ENCODE measurements at places on chromosomes 12 and 14.

- no peaks in the 10 kb centered on the region for H3K36me3 ChIP-seq
- DNase-seq: no peak
- no peaks in the 10 kb centered on the region for H3K4me1 ChIP-seq
- no peak overlapping the region for H3K4me3 ChIP-seq
- H3K27me3 ChIP-seq: no peaks in the 10 kb centered on the region
Measured at GRCh38 chr12:103877288-103877687, 36.3 kb upstream of the NT5DC3 start.

GRCh38 chr14:76193696-76194095 lies 42.0 kb downstream of the GPATCH2L start:
- H3K4me3 ChIP-seq: no peak overlapping the region
- no peak for DNase-seq
- peaks cover 5% of the 10 kb centered on the region for H3K4me1 ChIP-seq
- H3K27ac ChIP-seq: no peak overlapping the region

DNA sequence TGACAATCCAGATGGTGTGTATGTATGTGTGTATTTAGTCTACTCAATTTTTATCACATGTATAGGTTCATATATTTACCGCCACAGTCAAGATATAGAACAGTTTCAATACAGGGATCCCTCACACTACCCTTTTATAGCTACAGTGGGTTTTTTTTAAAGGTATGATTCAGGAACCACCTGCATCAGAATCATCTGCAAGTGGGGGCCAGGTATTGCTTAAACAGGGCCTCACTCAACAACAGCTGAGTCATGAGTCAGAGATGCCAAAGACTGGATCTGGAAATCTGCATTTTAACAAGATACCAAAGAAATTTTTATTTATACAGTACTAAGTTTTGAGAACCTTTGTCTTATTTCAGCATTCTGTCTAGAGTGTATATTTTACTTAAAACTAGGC lies 117.6 kb downstream of the SLC35F4 start:
- H3K36me3 ChIP-seq: no peaks in the 10 kb centered on the region
- no peak for DNase-seq
- no peak overlapping the region for H3K27ac ChIP-seq

- H3K36me3 ChIP-seq: no peaks in the 10 kb centered on the region
- H3K27me3 ChIP-seq: peaks cover 73% of the 10 kb centered on the region
- DNase-seq: no peak
- no peak overlapping the region for H3K27ac ChIP-seq
- no peak overlapping the region for H3K4me3 ChIP-seq
- H3K4me1 ChIP-seq: no peaks in the 10 kb centered on the region
Measured at GRCh38 chr12:93198086-93198485, 179.6 kb upstream of the NUDT4 start.

DNA sequence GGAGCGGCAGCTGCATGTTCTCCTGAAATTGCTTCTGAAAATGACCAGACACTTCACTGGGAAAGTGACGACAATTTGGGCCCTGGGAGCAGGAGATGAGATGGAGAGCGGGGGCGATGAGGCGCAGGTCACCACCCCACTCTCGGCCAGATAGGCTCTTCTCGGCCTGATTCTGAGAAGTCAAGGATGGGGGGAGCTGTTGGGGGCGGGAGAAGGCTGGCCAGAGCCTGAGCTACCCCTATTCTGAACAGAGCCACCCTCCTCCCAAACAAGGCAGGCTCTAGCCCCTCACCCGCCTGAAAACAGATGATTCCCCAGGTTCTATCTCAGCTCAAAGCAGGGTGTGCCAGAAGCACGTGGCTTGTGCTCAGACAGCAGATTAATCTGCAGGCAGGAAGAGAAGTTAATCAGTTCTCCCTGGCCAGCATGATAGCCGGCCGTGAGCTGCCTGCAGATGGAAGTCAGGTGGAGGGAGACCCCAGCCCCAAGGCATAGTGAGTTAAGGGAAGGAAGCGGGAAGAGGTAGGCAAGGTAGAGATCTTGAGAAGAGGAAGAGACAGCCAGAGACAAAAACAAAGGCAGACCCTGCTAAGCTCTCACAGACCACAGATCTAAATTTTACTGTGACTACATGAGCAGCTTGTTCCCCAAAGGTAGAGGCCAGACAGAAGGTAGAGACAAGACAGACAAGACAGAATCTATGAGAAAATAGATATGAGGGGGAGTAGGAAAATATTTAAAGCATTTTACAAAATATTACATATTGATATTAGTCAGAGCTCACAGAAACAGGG lies 10.9 kb upstream of the TAC3 start:
- H3K27ac ChIP-seq: peak overlapping the region; percentile 80
- no peaks in the 10 kb centered on the region for H3K27me3 ChIP-seq
- H3K4me1 ChIP-seq: peaks cover 27% of the 10 kb centered on the region
- no peak overlapping the region for H3K4me3 ChIP-seq
- peaks cover 3% of the 10 kb centered on the region for H3K36me3 ChIP-seq

DNA sequence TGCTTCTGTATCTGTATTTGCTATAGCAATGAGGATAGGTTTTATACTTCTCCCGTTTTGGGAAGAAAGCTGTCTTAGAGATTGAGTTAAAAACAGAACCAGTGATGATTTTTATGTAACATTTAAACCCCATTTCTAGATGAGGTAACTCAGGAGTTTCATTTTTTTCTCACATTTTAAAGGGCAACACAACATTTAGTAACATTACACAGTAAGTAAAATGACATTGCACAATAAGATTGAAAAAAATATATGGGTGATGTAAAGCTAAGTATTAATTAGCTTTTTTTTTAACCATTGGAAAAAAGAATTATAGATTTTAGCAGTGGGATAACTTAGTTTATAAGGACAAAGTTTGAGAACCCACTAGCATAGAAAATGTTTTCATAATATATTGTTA lies 25.2 kb upstream of the SCFD1 start:
- no peaks in the 10 kb centered on the region for H3K4me1 ChIP-seq
- no peaks in the 10 kb centered on the region for H3K27me3 ChIP-seq
- DNase-seq: no peak
- no peak overlapping the region for H3K27ac ChIP-seq
- H3K4me3 ChIP-seq: no peak overlapping the region

- H3K4me3 ChIP-seq: no peak overlapping the region
- peaks cover 44% of the 10 kb centered on the region for H3K27me3 ChIP-seq
Measured at GRCh38 chr14:67420102-67420739, 8.3 kb upstream of the PLEK2 start.

DNA sequence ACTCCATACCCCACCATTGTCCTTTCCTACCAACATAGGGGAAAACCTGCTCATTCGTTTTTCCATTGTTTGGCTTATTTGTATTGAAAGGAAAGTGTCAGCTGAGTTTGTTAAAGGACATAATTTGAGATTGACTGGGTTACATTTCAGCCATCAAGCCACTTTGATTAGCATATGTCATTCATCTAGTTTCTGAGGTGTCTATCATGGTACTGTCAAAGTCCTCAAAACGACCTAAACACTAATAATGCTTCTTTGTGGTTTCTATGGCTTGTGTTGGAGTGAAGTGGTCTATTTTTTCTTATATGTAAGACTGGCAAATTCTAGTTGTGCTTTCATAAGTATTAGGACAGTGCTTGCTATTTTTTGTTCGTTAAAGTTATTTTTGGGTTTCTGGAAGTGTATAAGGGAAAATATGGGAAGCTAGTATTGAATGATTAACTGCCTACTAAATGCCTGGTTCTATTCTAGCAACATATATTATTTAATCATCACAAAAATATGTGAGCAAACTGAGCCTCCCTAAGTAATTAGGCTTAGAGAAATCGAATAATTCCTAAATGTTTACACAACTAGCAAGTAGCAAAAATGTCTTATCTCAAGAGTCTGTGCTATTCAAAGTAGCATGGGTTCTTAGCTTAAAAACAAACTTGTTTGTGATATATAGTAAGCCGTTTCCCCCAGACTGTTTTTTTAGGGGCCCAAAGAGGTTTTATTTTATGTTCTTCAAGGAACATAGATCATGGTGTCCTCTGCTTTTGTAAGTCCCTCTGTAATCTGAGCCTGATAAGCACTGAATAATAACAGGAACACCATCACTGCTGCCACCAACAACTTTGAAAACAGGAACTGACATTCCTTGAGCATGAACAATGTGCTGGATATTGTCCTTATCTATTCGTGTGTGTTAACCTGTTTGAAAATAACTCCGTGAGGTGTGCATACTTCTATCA lies 67.1 kb downstream of the DERA start:
- no peak for DNase-seq
- H3K27me3 ChIP-seq: no peaks in the 10 kb centered on the region
- peaks cover 6% of the 10 kb centered on the region for H3K36me3 ChIP-seq
- H3K4me1 ChIP-seq: no peaks in the 10 kb centered on the region
- no peak overlapping the region for H3K27ac ChIP-seq
- H3K4me3 ChIP-seq: no peak overlapping the region

DNA sequence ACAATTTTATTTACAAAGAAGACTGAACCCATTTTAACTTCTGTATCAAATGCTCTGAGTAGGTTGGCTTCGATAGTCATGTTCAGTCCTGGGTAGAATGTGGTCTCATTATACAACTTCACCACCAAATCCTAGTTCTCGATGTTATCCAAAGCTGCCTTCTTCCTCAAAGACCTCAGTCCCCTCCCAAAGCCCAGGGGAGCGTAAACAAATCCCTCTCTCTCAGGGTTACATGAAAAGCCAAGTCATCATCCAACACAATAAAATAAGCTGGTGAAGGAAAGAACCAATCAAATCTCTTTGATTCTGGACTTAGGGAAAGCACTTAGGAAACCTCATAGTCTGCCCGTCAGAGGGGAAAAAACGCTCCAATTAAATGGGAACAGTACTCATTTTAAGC lies 9.1 kb downstream of the PTCSC3 start:
- H3K4me3 ChIP-seq: no peak overlapping the region
- no peaks in the 10 kb centered on the region for H3K36me3 ChIP-seq
- H3K4me1 ChIP-seq: no peaks in the 10 kb centered on the region
- no peaks in the 10 kb centered on the region for H3K27me3 ChIP-seq
- no peak for DNase-seq

Data from effector memory CD8-positive, alpha-beta T cell (primary cell).